Astrocyte of the spinal cord (primary cell): ENCODE measurements at places on chromosomes 4 and X.

DNA sequence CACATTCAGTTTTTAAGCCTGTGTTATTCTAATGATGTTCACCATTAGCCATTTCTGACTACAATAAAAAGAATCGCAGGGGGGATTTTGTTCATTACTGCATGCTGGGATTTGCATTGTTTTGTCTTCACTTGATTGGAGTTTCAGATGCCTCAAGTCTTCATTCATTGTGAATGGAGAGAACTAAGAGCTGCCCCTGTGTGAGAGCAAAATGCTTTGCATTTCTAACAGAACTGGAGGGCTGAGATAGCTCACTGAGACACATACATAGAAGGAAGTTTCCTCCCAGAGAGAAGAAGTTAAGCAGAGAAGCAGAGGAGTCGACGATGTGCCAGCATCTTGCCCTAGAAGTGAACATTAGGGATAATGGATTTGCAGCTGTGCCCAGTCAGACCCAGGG is 113.5 kb upstream of the GATB start:
- no peak for DNase-seq

GRCh38 chr4:25908491-25908901 is 5.5 kb upstream of the SMIM20 start:
- peak; percentile 94 for DNase-seq

DNA sequence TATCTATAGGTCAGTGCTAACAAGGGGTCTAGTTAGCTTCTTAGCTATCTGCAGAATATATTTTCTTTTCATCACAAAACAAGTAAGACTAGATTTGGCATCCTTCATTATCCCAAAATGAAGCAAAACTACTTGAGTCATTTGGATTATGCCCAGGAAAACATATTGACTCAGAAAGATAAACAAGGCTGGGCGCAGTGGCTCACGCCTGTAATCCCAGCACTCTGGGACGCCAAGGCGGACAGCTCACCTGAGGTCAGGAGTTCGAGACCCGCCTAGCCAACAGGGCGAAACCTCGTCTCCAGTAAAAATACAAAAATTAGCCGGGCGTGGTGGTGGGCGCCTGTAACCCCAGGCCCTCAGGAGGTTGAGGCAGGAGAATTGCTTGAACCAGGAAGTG is 18.0 kb upstream of the MND1 start:
- DNase-seq, result peak; percentile 48

- DNase-seq, result no peak
Measured at GRCh38 chrX:131791608-131792355, 231.3 kb upstream of the STK26 start.

- no peak for DNase-seq
Measured at GRCh38 chr4:7985891-7986441, 46.3 kb upstream of the AFAP1 start.

- no peak for DNase-seq
Measured at GRCh38 chr4:128031756-128032384, 29.2 kb upstream of the LARP1B start.

- DNase-seq, result peak; percentile 81
Measured at GRCh38 chr4:72076562-72076961, 44.8 kb downstream of the NPFFR2 start.

GRCh38 chr4:43277003-43277402 is 384.5 kb downstream of the GRXCR1 start:
- peak; percentile 66 for DNase-seq

DNA sequence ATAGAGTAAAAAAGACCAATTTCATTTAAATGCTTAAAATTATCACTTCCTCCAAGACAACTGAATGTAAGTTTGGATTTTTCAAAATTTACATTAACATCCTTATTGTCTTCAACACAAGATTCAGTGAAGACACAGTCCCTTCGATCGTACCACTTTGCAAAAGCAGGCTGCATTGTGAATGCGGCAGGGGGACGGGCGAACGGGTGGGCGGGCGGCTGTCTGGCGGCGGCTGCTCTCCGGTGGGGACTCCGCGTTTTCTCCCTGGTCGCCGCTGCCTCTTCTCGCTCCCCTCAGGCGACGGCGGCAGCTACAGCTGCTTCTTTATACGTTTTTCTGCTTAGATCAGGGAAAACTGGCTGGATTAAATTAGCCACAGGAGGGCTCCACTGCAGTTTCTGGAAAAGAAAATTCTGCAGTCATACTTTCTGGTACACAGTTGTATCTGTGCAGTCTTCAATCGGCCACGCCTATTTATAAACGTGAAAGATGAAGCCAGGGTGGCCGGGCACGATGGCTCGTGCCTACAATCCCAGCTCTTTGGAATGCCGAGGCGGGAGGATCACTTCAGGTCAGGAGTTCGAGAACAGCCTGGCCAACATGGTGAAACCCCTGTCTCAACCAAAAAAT is 33.9 kb upstream of the HPF1 start:
- DNase-seq, result peak; percentile 73

DNA sequence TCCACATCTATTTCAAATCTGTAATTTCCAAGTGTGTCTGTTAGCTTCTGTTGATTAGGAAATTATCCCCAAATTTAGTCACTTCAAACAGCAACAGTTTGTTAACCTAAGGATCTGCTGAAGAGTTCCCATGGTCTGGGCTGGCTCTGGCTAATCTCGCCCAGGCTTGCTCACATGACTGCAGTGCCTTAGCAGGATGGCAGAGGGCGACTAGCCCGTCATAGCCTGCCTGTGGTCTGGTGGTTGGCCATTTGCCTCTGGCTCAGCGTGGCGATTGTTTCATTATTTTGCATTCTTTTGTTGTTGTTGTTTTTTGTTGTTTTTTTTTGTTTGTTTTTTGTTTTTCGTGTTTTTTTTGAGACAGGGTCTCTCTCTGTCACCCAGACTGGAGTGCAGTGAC is 264.0 kb downstream of the TRIML1 start:
- no peak for DNase-seq

- DNase-seq, result no peak
Measured at GRCh38 chr4:73979407-73979957, 2.3 kb downstream of the PF4 start.

DNA sequence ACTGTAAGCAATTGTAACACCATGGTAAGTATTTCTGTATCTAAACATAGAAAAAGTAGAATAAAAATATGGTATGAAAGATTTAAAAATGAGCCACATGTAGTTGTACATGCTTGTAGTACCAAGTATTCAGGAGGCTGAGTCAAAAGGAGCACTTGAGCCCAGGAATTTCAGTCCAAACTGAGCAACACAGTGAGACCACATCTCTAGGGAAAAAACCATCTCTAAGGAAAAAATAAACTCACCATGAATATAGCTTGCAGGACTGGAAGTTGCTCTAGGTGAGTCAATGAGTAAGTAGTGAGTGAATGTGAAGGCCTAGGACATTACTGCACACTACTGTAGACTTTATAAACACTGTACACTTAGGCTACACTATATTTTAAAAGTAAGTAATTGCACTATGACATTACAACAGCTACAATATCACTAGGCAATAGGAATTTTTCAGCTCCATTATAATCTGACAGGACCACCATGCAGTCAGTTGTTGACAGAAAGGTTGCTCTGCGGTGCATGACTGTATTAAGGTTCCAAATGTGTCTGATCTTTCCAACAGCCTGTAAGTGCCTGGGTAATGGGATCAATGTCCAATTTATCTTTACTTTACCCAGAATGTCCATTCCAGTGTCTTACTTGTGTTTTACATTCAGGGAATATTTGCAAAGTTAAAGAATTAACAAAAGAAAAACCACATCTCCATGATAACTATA is 28.9 kb upstream of the LRBA start:
- no peak for DNase-seq

DNA sequence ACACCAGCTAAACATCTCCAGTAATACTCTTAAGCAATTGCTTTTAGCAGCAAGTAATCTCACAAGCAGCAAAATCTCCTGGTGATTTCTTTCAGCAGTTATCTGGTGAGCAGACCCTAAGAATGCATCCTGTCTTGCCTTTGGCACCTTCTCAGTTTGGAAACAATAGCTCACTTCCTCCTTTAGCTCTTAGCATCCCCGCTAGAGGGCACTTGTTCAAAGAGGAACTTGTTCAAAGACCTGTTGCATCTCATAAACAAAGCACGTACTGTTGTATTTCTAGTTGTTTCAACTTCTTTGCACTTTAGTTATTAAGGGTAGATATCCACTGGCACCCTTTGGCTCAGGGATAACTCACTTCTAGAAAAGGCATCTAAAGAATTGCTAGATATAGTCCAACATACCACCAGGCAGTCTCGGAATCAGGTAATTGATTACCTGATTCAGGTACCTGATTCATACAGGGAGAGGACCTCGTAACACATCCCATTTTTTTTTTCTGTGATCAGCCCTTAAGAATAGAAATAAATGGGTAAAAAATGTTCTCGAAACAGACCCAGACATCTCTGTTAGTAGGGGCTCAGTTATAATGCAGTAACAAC is 81.9 kb upstream of the QRFPR start:
- peak; percentile 72 for DNase-seq

DNA sequence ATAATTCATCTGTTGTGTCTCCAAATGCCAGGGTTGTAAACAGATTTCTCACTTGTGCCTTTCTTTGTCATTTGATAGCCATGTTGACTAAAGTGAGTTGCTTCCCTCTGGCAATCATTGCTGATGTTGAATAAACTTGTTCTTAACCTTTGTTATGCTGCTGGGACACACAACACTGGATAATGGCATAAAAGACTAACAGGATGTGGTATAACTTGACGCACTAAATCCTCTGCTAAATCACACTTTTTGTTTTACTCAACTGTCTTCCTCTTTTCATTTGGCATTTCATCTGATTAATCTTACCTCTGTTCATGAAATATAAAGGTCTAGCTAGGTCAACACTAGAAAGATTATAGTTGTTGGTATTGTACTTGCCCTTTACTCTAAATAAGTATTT is 17.6 kb upstream of the CXCL5 start:
- no peak for DNase-seq

- DNase-seq, result peak; percentile 12
Measured at GRCh38 chrX:106612393-106612763, 600 bp downstream of the RADX start.

- peak; percentile 11 for DNase-seq
Measured at GRCh38 chrX:138519296-138519695, 192.2 kb downstream of the FGF13 start.

DNA sequence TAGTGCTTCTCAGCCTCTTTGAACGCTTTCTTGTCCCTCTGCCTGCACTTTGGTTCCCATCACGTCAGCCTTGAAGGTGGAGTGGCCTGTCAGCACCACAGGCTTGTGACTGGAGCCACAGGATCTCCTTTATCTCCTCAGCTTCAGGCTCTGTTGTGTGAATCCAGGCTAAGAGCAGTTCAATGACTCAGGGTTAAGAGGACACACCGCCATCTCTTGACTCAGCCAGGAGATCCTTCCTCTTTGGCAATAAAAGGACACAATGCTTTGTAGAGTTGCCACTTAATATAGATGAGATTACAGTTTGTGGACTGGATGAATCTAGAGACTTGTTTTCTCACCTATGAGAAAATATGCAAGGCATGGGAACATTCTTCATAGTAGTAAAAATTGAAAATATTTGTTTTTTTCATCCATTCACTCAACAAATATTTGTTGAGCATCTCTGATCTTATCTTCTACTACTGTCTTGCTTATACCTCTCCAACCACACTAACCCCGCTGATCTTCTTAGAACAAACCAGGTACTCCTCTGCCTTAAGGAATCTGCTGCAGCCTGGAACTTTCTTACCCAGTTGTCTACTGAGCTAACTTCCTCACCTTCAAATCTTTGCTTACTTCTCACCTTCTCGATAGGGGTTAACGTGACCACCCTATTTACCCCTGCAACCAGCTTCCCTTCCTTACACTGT is 62.3 kb downstream of the UCHL1 start:
- no peak for DNase-seq

DNA sequence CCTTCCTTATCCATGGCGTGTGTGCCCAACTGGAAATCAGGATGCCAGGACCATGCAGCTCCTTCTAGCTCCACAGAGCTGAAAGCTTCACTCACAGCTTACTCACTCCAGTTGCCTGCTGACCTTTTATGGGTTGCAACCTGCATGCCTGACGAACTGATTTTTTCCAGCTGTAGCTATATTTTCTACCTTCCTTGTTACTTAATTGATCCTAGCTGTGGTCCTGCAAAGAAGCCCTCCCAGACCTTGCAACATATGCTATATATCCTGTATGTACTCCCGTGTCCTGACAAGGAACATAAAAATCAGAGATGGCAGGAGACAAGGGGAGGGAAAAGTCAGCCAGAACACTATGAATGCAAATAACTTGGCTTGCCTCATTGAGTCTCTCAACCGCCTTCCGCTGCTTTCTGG is 135.3 kb upstream of the LDB2 start:
- DNase-seq, result no peak

DNA sequence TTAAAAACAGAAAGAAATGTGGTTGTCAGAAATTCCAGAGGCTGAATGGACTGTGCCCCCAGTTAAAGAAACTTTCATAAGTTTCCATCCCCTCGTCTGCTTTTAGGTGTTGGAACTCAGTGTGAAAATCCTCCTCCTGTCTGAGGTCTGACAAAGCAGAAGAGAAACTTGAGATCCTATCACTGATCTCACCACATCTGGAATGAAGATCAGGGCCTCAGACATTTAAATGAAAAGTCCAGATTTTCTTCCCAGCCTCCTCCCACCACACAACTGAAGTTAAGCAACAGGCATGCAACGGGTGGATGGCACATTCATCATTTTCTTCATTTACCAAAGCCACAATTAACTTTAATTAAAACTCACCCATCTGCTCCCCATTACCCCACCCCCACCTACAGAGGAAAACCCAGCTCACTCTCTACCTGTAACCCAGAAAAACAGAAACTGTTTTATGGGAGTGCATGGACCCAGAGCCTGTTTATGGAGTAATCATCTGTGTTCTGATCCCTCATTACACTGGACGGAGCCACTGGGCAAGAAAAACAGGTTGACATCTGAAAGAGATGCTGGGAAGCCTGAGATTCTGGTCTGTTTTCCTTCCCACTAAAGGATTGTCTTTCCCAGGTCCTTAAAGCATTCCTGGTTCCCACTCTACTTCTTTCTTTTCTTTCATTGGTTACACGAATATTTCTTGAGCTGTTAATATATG is 58.1 kb upstream of the HOPX start:
- DNase-seq, result peak; percentile 35
